Activated T-cell treated with anti-CD3 and anti-CD28 coated beads, Interleukin-2, amount 50 U/mL, for 4 hours (primary cell): ENCODE measurements at places on chromosomes 12 and 14. TPM values are rescaled to one million over a fixed set of nuclear protein-coding genes. Genes with fewer than 3 reads are reported as not detected.

DNA sequence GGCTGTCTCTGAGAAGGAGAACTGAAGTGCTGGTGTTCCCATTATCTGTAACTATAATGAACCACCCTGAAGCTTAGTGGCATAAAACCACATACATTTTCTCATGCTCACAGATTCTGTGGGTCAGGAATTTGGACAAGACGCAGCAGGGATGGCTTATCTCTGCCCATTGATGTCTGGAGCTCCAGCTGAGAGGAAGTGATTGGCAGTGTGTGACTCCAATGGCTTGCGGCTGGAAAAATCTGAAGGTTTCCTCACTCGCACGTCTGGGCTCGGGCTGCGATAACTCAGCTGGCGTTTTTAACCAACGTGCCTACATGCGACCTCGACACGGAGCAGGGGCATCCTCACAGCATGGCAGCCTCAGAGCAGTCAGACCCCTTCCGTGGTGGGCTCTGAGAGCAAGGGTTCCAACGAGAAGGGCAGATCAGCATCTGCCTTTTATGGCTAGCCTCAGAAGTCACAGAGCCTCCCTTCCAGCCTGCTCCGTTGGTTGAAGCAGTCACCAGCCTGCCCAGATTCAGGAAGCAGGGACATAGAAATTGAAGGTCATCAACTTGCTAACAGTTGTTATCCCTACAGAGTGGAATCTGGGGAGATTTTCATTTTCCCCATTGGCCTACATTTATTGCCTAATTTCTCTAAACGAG is 143.3 kb upstream of the BCL2L14 start:
- no peak for DNase-seq

GRCh38 chr14:104873380-104874055 is 8.4 kb downstream of the CEP170B start:
- no peak for DNase-seq

DNA sequence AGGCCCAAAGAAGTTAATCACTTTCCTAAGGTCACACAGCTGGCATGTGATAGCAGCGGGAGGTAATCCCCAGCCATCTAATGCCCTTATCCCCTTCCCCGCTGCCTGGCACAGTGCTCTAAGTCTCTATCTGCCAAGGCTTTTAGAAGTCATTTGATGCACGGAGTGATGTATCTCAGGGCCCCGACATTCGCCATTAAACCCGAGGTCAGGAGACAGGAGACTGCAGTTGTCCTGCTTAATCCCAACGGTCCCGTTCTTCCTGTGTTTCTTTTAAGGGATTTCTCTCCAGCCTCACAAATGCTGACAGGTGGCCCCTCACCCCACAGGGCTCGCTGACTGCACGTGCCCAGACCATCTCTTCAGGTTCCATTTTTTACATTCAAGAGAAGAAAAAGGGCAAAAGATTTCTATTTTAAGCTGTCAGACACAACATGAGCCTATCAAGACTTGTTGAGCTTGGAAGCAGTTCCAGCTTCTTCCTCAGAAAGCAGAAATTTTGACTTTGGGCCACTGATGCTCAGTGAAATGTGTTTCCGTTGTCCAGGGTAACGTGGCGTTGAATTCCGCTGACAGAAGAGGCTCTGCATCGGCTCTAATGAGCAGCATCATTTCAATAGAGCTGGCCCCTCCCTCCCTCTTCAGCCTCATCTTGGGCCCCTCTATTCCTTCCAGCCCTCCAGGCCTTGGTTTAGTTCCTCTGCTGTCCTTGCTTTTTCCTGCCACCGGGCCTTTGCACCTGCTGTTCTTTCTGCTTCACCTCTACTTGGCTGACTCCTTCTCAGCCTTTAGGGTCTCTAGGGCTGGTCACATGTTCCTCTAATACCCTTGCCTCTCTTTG is 171.5 kb downstream of the CHST11 start:
- DNase-seq = no peak

- DNase-seq = no peak
Measured at GRCh38 chr12:3186546-3187215, 109.5 kb downstream of the TSPAN9 start.

GRCh38 chr14:68934066-68934465 is 45.0 kb downstream of the ACTN1 start:
- DNase-seq = no peak

The PHETA1 gene
- total RNA-seq = 1.3 TPM

The MGAT4C gene
- not detected for total RNA-seq

The RPGRIP1 gene
- not detected for total RNA-seq

The PRPH gene
- not detected for total RNA-seq
